Nephron progenitor cell (in vitro differentiated cells): ENCODE measurements at places on chromosomes 5 and 9.

GRCh38 chr9:98795970-98796363, 388 bp downstream of the ANKS6 start:
- H3K27ac ChIP-seq, result no peak overlapping the region
- peaks cover 44% of the 10 kb centered on the region for H3K4me1 ChIP-seq
- no peak for DNase-seq
- peak overlapping the region; percentile 82 for H3K4me3 ChIP-seq
- H3K36me3 ChIP-seq, result no peaks in the 10 kb centered on the region
- peaks cover 23% of the 10 kb centered on the region for H3K27me3 ChIP-seq

DNA sequence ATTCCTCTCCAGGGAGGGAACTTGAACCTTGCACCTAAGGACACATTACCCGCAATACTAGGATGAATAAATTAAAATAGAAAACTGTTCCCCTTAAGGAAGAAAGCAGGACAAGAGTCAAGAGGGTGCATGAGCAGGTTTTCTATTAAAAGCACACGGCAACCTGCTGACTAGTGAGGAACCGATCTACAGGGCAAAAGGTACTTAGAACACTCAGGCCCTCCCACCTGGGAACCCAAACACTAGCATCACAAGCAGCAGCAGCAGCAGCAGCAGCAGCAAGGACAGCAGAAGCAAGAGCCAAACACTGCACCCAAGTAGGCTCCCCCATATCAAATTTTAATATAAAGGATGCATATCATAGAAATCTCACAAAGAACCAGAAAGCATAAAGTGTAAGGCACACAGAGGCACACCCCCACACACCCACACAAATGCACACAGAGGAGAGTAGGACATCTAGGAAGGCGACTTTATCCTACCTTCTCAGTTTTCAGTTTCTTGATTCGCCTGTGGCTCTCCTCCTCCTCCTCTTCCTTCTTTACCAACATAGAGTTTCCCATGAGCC, 2.8 kb downstream of the ZNF608 start:
- no peak overlapping the region for H3K27ac ChIP-seq
- H3K4me1 ChIP-seq, result no peaks in the 10 kb centered on the region
- no peaks in the 10 kb centered on the region for H3K27me3 ChIP-seq
- no peak overlapping the region for H3K4me3 ChIP-seq
- no peak for DNase-seq
- no peaks in the 10 kb centered on the region for H3K36me3 ChIP-seq

DNA sequence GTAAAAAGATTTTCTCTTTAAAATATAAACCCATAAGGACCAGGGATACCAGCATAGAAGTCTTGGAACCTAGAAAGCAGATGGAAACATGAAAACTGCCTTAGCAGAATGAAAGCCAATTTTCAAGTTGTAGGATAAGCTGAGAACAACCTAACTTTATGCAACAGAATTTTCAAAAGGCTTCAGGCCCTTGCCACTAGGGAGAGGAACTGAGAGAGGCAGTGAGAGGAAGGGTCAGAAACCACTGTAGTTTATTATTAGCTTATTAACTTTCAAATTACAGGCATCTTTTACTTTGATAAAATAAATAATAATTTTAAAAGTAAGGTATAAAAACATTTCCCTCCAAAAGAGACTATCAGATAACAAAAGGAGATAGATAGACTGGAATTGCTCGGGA, 33.4 kb downstream of the FAM81B start:
- no peak overlapping the region for H3K4me3 ChIP-seq
- no peaks in the 10 kb centered on the region for H3K4me1 ChIP-seq
- no peak overlapping the region for H3K27ac ChIP-seq
- H3K36me3 ChIP-seq, result no peaks in the 10 kb centered on the region

DNA sequence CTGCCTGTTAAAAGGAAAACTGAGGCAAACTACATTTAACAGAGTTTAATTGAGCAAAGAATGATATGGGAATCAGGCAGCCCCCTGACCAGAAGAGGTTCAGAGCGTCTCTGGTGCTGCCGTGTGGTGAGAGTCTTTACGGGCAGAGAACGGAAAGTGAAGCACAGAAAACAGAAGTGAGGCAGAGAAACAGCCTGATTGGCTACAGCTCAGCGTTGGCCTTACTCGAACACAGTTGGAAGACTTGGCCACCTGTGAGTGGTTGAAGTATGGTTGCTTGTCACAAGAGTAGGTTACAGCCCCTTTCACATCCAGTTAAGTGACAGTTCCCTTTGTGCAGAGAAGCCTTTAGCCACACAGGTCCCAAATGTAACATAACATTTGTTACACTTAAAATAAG, 16.9 kb upstream of the FBP1 start:
- no peak for DNase-seq
- no peak overlapping the region for H3K27ac ChIP-seq
- H3K27me3 ChIP-seq, result peaks cover 1% of the 10 kb centered on the region
- H3K4me1 ChIP-seq, result peaks cover 26% of the 10 kb centered on the region

- H3K27ac ChIP-seq, result no peak overlapping the region
- no peak overlapping the region for H3K4me3 ChIP-seq
- H3K27me3 ChIP-seq, result peaks cover 12% of the 10 kb centered on the region
- H3K4me1 ChIP-seq, result peaks cover 8% of the 10 kb centered on the region
- no peaks in the 10 kb centered on the region for H3K36me3 ChIP-seq
Observed at GRCh38 chr9:98284754-98285153, 29.3 kb upstream of the TBC1D2 start.

- H3K27me3 ChIP-seq, result peaks cover 2% of the 10 kb centered on the region
- peaks cover 48% of the 10 kb centered on the region for H3K4me1 ChIP-seq
- H3K4me3 ChIP-seq, result peak overlapping the region; percentile 98
- DNase-seq, result no peak
Observed at GRCh38 chr5:112977440-112977861, 853 bp downstream of the DCP2 start.

DNA sequence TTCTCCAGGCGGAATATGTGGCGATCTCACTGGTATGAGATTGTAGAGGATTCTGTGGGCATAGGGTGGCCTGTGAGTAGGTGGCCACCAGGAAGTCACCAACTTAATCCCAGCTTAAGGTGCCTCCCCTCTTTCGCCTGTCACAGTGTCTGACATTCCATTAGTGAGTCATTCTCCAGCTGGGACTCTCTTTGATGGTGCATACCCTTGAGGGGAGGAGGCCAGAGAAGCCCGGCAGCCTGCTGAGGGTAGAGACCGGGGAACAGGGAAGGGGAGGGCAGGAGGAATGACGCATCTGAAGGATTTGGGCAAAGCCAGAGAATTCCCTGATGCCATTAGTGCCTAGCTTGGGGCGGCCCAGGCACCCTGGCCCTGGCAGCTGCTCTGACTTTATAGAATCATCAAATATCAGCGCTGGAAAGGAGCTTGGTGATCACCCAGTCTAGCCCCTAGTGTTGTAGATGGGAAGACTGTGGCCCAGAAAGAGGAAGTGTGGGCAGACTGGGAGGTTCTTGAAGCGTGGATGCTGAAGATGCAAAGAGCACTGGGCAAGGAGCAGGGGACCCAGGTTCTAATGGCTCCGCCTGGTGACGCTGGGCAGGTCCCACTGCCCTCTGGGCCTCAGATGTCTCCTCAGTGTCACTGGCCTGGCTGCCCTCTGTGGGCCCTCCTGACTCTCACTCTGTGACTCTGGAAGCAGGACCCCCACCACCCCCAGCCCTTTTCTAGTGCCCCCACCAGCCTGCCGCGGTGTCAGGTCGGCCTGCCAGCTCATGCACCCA, 41.4 kb downstream of the DAB2IP start:
- peaks cover 5% of the 10 kb centered on the region for H3K27me3 ChIP-seq
- H3K36me3 ChIP-seq, result no peaks in the 10 kb centered on the region
- no peak for DNase-seq
- H3K4me3 ChIP-seq, result no peak overlapping the region

- peaks cover 8% of the 10 kb centered on the region for H3K27me3 ChIP-seq
- DNase-seq, result no peak
- H3K36me3 ChIP-seq, result no peaks in the 10 kb centered on the region
- H3K4me3 ChIP-seq, result no peak overlapping the region
- H3K4me1 ChIP-seq, result no peaks in the 10 kb centered on the region
- no peak overlapping the region for H3K27ac ChIP-seq
Observed at GRCh38 chr5:102554082-102554481, 55.3 kb upstream of the SLCO6A1 start.

GRCh38 chr5:74648835-74649293, 8.3 kb upstream of the ENC1 start:
- DNase-seq, result peak; percentile 36
- peaks cover 21% of the 10 kb centered on the region for H3K4me1 ChIP-seq
- peaks cover 7% of the 10 kb centered on the region for H3K27me3 ChIP-seq
- H3K36me3 ChIP-seq, result no peaks in the 10 kb centered on the region

DNA sequence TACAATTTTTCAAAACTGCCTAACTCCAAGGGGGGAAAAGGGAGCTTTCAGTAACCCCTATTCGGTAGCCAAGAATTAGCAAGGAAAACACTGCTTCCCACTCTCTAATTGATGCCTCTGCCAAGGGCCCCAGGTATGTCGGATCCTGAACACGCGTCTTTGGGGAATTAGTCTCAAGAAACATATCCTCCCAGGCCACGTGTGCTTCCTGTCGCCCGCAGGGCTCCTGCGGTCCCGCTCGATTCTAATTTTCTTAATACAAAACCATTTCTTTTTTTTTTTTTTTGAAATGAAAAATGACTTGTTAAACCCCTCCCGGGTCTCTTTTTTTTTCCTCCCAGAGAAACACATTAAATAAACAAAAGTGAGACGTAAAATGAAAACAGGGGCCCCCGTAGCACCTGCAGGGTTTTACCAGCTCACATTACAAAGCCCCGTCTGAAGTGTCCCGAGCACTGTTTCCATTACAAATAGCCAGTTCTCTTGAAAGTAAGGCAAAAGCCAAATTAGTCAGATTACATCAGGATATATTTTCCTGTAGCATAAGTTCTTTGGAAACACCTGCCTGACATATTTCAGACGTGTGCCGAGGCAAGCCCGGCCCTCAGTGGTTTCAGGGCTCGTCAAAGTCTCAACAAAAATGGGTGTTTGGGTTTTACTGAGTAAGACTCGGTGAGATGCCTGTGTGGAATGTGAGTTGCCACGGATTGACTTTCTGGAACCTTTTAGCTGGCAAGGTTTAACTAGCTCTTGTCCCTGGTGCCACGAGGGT, 21.5 kb downstream of the SMIM23 start:
- H3K4me1 ChIP-seq, result peaks cover 28% of the 10 kb centered on the region
- H3K4me3 ChIP-seq, result peak overlapping the region; percentile 62
- DNase-seq, result no peak
- H3K27me3 ChIP-seq, result peaks cover 31% of the 10 kb centered on the region
- H3K27ac ChIP-seq, result no peak overlapping the region

DNA sequence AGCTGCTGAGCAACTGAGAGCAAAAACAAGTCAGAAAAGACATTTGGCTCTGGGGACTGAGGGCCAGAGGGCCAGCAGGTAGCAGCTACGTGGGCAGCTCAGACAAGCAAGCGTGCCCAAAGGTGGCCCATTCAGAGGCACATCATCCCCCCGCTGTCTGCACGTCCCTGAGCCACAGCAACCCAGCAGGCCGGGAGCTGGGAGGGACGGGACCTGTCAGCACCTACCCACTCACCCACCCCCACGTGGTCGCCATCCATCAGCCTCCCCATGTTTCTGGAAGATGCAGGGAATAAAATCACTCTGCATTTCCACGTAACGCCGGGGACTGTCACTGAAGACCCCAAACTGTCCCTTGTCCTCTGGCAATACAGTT, 167.8 kb downstream of the COL23A1 start:
- no peaks in the 10 kb centered on the region for H3K36me3 ChIP-seq
- no peak for DNase-seq
- peaks cover 78% of the 10 kb centered on the region for H3K4me1 ChIP-seq
